T-cell (primary cell): ENCODE measurements at places on chromosomes 3 and 15.

- DNase-seq: no peak
These were observed 105.4 kb upstream of the CCDC54 start for GRCh38 chr3:107271787-107272387.

GRCh38 chr15:42233107-42233506, 25.0 kb upstream of the VPS39 start:
- DNase-seq: no peak

- DNase-seq: no peak
These were observed 33.6 kb downstream of the SLC6A20 start for GRCh38 chr3:45762647-45763302.

DNA sequence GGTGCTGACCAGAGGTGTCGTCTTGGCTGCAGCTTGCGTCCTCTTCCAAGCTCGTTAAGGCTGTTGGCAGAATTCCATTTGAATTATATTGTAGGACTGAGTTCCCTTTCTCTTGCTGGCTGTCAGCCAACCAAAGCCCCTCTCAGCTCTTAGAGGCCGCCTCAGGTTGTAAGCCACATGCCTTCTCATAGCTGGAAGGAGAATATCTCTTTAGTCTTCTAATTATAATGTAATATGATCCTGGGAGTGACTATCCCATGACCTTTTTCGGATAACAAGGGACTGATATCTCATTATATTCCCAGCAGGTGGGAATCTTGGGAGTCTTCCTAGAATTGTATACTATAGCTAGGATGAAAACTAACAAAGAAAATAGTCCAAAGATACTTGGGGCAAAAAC, 4.8 kb downstream of the SCG5 start:
- DNase-seq: no peak

DNA sequence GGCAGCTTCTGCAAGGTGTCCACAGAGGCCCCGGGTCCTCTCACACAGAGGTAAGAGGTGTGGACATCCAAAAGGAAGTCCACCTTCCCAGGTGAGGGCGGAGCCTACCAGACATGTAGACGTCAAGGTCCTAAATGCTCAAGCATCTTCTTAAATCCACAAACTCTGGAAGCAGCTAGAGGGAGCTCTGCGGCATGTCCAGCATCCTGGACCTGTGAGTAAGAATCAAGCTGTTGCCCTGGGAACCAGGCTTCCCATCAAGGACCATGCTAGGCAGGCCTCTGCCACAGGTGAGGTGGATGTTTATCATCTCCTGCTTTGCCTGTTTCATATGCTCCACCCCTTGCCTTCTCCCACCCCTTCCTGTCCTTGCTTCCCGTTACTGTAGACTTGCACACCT, 368.2 kb downstream of the GABRG3 start:
- DNase-seq: no peak

DNA sequence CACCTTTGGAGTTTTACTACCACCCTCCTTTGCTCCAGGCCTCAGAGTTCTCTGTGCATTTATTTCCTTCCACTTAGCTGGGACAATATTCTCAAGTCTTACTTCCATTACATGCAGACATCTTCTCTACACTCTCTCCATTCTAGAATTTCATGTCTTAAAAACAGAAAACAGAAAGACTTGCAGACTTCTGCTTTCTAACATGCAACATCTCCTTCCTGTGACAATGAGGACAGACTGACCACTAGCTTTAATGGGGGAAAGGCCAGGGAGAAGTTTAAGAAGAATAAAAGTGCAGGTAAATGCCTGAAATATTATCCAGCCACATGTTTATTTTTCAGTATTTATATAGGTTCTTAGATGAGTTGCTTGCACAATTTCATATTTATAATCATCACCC, 17.1 kb upstream of the CSTA start:
- DNase-seq: no peak

GRCh38 chr3:139715743-139716360, 38.1 kb upstream of the NMNAT3 start:
- DNase-seq: no peak

DNA sequence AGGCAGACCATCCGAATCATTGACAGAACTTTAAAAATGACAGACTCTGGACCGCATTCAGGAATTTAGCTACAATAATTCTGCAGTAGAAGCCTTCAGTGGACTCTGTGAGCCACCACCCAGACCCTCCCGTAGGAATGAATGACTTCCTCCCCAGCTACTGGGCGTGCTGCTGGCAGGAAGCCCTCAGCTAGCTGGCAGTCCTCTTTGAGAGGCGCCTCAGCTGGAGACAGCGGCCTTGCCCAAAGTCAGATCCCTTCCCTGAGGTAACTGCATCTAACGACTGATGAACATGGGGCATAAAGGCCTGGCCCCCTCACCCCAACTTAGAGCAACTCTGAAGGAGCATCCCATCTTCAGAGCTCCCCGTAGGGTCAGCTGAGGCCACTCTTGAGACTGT, 25.8 kb downstream of the CRABP1 start:
- DNase-seq: no peak

GRCh38 chr3:62708638-62709373, 166.4 kb downstream of the CADPS start:
- no peak for DNase-seq

DNA sequence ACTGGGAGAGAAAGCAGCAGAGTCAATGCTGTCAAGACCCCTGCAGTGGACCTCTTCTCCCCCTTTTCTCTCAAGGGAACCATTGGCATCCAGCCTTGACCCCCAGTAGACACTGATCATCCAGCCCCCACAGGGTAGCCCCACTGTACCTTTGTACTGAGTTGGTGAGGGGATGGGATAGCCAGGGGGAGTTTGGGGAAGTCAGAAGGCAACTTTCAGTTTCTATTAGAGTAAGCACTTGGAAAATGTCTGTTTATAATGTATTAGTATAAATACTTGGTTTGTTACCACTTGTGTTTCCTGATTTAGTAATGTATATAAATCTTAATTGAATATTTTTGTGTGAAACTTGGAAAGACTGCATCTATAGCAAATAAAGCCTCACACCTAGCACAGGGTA, 25.0 kb downstream of the DAG1 start:
- DNase-seq: no peak

DNA sequence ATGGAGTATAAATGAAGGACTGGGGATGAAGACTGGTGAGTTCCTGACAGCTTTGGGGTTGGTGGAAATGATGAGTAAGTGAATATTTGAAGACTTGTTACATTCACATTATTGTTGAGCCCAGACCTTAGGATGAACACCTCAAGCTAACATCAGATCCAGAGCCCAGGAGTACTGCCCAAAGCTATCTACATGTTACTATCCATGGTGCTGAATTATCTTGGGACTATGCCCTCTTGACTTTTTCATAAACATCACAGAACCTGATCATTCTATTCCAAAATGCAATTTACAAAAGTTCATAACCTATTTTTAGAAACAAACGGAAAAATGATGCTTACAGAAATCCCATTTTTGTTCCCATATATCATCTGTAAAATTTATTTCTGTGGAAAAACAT, 613.3 kb downstream of the TUSC7 start:
- no peak for DNase-seq

DNA sequence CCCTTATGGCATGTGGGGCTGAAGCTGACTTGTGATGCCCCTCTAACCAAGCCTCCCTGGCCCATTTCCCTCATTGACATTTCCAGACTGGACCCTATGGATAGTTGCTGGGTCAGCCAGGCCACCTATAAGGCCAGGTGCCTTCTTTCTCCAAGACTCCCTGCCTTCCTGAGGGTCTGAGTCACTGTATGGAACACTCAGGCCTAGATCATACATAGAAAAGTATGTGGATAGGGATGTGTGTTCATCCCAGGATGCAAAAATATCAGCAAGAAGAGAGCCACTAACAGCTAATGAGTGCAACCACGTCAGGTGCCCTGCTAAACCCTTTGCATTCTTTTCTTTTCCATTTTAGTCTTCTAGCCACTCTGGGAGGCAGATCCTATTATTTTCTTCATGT, 168.4 kb upstream of the WNT5A start:
- DNase-seq: no peak

DNA sequence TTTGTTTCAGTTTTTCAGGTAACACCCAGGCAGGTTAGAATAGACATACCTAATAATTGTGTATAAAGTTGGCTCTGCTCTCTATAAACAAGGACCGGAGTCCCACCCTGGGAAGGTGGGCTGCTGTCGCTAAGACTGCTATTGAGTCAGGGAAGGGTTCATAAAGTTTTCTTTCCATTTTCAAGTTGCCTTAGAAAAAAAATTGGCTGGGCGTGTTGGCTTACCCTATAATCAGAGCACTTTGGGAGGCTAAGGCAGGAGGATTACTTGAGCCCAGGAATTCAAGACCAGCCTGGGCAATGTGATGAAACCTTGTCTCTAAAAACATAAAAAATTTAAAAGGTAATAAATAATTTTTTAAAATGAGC, 11.3 kb upstream of the PIAS1 start:
- DNase-seq: no peak

DNA sequence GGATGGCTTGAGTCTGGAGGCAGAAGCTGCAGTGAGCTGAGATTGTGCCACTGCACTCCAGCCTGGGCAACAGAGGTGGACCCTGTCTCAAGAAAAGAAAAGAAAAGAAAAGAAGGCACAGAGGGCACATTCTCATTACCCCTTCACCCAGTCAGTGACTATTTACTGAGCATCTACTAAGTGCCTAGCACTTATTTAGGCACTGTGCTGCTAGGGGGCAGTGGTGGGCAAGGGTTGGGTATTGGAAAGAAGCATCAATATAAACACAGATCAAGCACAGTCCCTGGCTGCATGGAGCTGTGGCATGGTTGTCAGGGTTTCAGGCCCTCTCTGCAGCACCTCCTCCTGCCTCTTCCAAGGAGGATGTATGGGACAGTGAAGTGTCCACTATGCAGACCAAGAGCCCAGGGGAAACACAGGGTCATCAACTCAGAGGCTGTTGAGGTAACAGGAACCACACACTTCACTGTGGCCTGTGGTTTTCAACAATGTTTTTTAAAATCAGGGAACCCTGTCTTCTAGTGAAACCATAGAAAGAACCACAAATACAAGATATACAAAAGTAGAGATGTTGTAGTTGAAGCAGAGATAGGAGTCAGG, 138.5 kb downstream of the RAB11A start:
- DNase-seq: no peak

- DNase-seq: no peak
These were observed 34.9 kb downstream of the CCDC33 start for GRCh38 chr15:74270854-74271520.

- no peak for DNase-seq
These were observed 247.8 kb downstream of the VPS13C start for GRCh38 chr15:61812476-61812875.

GRCh38 chr3:44761101-44761423, 357 bp downstream of the KIAA1143 start:
- DNase-seq: no peak

DNA sequence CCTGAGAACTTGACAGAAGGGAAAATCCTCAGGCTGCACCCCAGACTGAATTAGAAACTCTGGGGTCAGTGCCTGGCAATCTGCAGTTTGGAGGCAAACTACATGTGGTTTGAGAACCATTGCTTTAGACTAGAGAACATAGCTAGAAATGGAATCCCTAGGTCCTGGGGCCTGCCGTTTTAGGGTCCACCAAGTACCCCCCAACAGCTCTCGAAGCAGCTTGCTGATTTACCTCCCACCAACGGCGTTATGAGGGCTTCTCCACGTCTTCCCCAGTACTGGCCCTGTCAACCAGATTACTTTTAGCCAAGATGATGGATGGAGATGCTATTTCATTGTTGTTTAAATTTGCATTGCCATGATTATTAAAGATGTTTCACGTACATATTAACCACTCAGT, 272.5 kb downstream of the XXYLT1 start:
- no peak for DNase-seq
